H1 (cell line): ENCODE measurements at places on chromosomes 11 and 22. TPM values are rescaled to one million over a fixed set of nuclear protein-coding genes. Genes with fewer than 3 reads are reported as not detected.

The TENM4 gene
- 7.2 and 8.8 TPM in 2 replicates for total RNA-seq

The CHRM1 gene
- total RNA-seq, result not detected in 2 replicates

The CD44 gene
- 11.8 and 13.4 TPM in 2 replicates for total RNA-seq

The CDHR5 gene
- total RNA-seq, result 0.11 TPM in 1 of 2 replicates, not detected in the other

The ANO9 gene
- 18.0 and 20.0 TPM in 2 replicates for total RNA-seq

DNA sequence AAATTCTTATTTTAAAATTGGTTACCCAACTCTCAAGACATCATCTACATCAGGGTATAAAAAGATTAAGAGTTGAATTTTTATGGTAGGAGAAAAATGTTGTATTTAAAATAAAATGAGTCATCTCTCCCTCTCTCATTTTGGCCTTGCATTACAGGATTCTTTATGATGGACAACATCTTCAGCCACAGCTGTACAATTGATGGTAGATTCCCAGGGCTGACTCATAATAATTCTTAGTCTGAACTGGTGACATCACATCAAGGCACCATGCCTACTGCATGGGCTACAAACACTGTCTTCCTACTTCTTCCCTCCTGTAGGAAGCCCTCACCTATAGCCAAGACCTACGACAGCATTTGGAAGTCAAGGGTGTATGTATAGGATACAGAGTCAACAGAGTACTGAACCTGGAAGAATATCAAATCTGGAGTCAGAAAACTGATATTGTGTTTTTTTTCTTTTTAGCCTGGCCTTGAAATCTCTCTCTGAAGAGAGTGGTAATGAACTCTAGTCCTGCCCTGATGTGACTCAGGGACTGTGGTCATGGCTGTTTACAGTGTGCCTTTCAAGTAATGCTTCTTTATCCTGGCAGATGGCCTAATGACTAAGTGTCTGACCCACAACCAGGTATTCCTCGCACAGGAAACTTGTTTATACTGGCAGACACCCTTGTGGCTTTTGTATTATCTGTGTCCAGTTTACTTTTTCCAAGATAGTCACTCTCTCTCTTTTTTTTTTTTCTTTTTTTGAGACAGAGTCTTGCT is 32.5 kb downstream of the MRGPRX2 start:
- no peaks in the 10 kb centered on the region for H3K27me3 ChIP-seq
- no peak overlapping the region for H3K27ac ChIP-seq
- H3K4me1 ChIP-seq, result no peaks in the 10 kb centered on the region
- no peak overlapping the region for H3K4me3 ChIP-seq
- no peak for DNase-seq

- H3K4me1 ChIP-seq, result peaks cover 7% of the 10 kb centered on the region
- no peaks in the 10 kb centered on the region for H3K36me3 ChIP-seq
- no peak for DNase-seq
- H3K4me3 ChIP-seq, result no peak overlapping the region
Measured at GRCh38 chr22:19957445-19957844, 15.8 kb upstream of the TXNRD2 start.

DNA sequence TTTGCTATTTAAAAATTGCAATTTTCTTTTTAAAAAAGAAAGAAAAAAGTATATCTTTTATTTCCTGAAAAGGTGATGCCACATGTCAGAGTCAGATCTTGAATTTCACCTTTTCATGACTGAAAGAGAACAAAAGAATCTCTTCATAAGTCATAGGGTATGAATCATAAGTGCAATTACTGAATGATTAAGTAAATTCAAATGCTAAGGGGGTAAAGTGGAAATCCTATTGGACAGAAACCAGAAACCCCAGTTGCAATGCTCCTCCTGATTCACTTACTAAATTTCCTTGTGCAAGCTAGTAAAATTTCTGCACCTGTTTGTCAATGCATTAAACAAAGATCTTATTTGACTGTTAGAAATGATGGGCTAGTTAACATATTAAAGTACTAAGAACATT is 8.2 kb upstream of the PRRG4 start:
- DNase-seq, result no peak
- no peaks in the 10 kb centered on the region for H3K4me1 ChIP-seq
- no peak overlapping the region for H3K4me3 ChIP-seq

DNA sequence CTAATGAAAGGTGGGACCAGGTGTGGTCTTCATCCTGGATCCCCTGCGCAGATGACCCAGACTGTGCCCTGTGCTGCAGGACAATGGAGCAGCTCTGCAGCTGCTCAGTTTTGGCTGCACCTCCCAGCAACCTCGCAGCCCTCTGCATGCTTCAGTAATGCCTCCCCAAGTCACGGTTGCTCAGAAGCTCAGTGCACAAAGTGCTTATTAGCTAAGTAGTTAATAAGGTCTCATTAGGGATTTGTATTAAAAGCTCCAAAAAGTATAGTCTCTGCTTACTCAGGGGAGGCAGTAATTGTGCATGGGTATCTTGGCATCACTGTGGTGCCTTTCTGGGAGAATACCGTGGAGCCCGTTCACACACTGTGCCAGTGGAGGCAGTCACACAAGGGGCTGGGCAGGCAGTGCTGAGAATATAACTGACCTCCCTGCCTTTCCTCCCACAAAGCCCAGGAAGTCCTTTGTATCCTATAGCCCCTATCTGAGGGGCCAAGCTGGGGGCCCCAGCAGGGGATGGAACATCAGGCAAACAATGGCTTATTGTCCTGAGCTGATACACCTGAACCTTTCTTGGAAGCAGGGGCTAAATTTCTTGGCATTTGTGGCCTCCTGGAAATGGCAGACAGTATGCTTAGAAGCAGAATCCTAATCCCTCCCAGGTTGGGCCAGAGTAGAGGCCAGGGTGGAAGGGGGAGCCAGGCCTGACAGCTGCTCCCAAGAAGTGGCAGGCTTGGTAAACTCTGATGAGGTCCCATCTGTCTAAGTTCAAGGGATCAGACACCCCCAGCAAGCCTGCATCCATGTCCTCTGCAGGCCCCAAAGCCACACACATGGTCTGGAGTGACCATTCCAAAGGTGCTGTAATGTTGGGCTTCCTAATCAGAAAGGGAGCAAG is 125.5 kb upstream of the PARVA start:
- H3K27ac ChIP-seq, result no peak overlapping the region
- no peaks in the 10 kb centered on the region for H3K27me3 ChIP-seq
- H3K4me3 ChIP-seq, result no peak overlapping the region
- no peak for DNase-seq
- peaks cover 14% of the 10 kb centered on the region; the same call in 1 of the 2 replicates for H3K4me1 ChIP-seq

- H3K4me1 ChIP-seq, result no peaks in the 10 kb centered on the region
- no peak overlapping the region for H3K4me3 ChIP-seq
- no peak for DNase-seq
- no peaks in the 10 kb centered on the region; the same call in 1 of the 2 replicates for H3K27me3 ChIP-seq
- H3K27ac ChIP-seq, result no peak overlapping the region
Measured at GRCh38 chr11:131598305-131598704, 227.9 kb downstream of the NTM start.

DNA sequence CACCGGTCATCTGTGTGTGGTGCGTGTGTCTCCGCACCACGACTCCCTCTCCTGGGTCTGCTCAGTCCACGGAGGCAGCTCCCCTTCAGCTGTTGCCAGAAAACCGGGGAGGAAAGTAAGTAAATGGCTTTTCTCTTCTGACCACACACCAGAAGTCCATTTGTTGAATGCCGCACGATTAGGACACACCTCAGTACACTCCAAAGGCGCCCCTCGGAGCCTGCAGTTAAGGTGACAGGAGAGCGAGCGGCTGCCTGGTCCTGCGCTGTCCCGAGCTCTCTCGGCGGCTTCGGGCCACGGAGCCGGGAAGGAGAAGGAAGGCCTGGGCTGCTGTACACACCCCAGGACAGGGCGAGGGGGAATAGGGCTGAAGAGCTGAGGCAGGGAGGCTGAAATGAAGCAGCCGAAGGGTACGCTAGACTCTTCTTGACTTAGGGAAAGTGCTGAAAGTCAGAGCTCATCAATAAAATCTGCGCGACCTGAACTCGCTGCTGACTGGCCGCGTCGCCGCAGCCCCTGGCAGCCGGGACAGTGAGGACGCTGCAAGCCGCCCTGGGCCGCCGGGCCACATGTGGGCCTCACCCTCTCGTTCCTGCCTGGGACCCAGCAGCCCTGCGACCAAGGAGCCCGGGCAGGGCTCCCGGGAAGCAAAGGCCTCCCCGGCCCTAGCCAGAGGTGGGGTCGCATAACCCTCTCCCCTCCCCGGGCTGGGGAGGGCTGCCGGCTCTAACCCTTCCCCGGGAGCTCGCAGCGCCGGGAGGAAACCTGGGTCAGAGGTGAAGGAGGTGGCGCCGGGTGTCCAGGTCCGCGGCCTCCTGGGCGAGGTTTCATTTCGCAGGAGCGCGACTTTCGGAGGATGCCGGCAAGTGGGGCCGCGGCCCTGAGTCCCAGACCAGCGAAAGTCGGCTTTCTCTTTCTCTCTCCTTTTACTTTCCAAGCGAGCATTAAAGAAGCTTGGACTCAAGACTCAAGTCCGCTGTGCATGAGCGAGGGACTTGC is 1.6 kb upstream of the PAX6 start:
- no peak for DNase-seq
- H3K27ac ChIP-seq, result no peak overlapping the region
- peak overlapping the region; percentile 36; the same call in 1 of the 2 replicates for H3K4me3 ChIP-seq
- peaks cover 99% of the 10 kb centered on the region for H3K27me3 ChIP-seq
- H3K36me3 ChIP-seq, result no peaks in the 10 kb centered on the region
- H3K4me1 ChIP-seq, result peaks cover 55% of the 10 kb centered on the region

DNA sequence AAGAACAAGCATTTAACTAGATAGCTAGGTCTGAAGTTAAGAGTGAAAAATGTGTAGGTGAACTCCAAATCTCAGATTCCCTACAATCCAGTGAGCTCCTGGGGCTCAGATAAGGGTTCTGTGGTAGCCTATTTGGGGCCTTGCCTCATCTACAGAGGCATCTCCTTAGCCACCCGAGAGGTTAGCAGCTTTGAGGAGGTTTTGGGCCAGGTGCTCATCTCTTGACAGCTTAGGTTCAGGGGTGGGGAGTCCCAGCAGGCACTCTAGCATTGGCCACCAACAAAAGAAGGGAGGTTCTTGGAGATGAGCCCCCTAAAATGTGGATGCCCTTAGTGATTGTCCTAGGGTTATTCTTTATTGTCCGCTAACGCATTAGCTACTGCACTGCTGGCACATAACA is 184.4 kb upstream of the B3GAT1 start:
- peak; percentile 8 for DNase-seq
- H3K36me3 ChIP-seq, result no peaks in the 10 kb centered on the region
- no peaks in the 10 kb centered on the region for H3K27me3 ChIP-seq
- H3K4me3 ChIP-seq, result no peak overlapping the region
- no peak overlapping the region for H3K27ac ChIP-seq
- no peaks in the 10 kb centered on the region for H3K4me1 ChIP-seq

GRCh38 chr22:32216911-32217310 is 12.0 kb upstream of the RFPL2 start:
- H3K27ac ChIP-seq, result no peak overlapping the region
- no peaks in the 10 kb centered on the region; the same call in 1 of the 2 replicates for H3K4me1 ChIP-seq
- DNase-seq, result no peak
- no peaks in the 10 kb centered on the region for H3K36me3 ChIP-seq

DNA sequence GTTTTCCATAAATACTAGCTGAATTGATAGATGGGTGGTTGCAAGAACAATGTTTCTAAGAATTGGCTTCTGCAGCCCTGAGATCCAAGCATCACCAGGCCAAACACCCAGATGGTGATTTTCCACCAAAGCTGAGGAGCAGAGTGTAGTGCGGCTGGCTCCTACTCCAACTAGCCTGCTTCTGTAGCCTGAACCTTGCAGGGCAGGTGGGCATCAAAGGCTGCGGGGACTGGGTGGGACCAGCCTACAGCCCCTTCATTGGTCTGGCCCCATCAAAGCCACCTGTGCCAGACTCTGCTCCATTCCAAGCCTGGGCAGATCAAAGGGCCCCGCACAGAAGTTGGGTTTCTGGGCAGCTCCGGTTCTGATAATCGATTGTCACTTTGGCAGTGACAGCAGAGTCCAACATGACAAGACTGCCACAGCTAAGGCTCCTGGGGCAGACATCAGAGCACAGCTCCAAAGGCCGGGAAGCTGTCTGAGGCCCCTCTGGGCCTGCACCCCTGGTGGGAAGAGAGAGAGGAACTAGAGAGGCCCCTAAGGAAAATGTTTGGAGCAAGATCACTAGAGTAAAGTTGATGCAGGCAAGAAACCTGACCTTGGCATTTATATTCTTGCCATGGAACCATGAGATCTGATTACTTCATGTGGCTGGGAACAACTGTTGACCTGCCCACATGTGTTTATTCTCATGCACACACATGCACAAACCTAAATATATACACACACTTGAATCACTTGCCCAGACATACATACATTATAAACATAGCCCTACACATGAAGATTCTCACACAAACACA is 582.9 kb downstream of the INSC start:
- H3K27ac ChIP-seq, result no peak overlapping the region
- H3K4me3 ChIP-seq, result no peak overlapping the region
- H3K4me1 ChIP-seq, result no peaks in the 10 kb centered on the region

DNA sequence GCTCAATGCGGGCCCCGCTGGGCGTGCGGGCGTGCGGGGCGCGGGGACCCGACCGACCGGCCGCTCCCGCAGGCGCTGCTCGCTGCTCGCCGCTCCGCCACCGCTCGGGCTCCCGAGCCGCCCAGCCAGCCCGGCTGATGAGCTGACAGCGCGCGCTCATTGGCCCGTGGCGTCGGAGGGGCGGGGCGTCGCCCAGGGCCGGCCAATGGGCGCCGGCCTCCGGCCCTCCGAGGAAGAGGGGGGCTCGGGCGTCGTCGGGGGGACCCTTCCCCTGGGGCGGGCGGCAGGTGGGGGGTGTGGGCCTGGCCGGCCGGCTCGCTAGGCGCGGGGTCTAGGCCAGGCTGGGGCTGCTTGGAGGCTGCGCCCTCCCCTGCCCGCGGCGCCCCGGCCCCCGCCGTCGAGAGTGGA is at the start of gene SCUBE1:
SCUBE1 (minus strand) TSS at position 111 of the 408 bp plus-strand sequence. CDS start 111 bp downstream, outside the sequence.
- no peak within 1 kb of the TSS for H3K27ac ChIP-seq
- H3K4me3 ChIP-seq, result peak within 1 kb of the TSS; percentile 60
- H3K4me1 ChIP-seq, result peaks cover 1% of the 10 kb centered on the region; the same call in 1 of the 2 replicates
- H3K36me3 ChIP-seq, result no peaks in the 10 kb centered on the region
- H3K27me3 ChIP-seq, result peaks cover 48% of the 10 kb centered on the region

DNA sequence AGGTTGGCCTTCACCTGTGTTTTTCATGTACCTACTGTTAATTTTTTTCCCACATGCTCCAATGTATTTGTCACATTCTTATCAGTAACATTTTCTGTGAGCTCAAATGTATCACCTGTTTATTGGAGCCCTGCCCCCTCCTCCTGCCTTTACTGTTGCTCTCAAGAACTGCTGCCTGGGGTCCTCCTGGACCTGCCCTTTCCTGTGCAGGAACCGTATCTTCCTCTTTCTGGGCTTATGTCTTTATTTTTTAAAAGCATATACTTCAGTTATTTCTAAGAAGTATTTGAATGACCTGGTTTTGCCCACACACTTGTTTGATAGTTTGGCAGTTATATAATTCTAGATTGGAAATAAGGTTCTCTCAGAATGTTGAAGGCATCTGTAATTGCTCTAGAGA is 5.9 kb downstream of the FAM118B start:
- DNase-seq, result no peak
- no peak overlapping the region for H3K4me3 ChIP-seq
- H3K4me1 ChIP-seq, result 0 out of 2 replicates have a peak, but pooled peaks cover 4% of the 10 kb centered on the region
- H3K36me3 ChIP-seq, result no peaks in the 10 kb centered on the region
- H3K27me3 ChIP-seq, result no peaks in the 10 kb centered on the region
- H3K27ac ChIP-seq, result no peak overlapping the region
